NAMALWA (cell line): ENCODE measurements at places on chromosomes 3 and 15.

GRCh38 chr3:7874116-7874515 lies 627.5 kb upstream of the LMCD1 start:
- no peak for DNase-seq

GRCh38 chr15:97654481-97655076 lies 305.9 kb upstream of the ARRDC4 start:
- no peak for DNase-seq

DNA sequence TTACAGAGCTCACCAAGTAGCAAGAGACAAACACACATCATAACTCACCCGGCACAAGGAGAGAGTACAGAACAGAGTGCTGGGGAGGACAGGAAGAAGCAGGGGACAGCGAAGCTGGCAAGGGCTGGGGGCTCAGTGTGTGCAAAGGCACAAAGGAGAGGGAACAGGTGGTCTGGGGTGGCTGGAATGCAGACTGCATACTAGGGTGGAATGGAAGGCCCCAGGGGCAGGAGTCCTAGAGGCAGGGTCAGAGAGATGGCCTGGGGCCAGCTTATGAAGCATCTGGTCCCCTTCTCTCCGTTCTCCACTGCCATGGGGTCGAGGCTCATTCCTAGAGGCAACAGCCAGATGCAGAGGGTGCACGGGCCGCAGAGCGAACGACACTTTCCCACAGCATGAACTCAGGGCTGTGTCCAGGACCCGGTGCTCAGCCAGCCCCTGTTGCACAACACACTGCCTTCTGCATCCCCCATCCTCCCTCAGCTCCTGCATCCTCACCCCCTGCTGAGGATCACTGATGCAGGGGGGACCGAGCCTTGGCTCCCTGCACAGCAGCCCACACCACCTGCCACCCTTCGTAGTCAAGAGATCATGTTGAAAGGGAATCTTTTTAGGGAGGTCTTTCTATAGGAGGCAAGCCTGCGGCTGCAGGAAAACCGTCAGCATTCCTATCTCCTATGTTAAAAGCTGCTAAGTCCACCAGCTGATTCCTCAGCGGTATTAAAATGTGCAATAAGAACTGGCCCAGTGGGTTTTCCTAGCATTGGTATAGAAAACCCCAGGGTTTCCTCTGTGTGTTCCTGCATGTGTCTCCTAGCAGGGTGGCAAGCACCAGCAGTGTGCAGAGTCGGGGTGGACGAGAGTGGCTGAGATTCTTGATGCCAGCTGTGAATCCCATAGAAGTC lies 293.5 kb downstream of the UACA start:
- DNase-seq: no peak

- no peak for DNase-seq
Observed at GRCh38 chr15:68781766-68782588, 38.7 kb downstream of the ANP32A start.

DNA sequence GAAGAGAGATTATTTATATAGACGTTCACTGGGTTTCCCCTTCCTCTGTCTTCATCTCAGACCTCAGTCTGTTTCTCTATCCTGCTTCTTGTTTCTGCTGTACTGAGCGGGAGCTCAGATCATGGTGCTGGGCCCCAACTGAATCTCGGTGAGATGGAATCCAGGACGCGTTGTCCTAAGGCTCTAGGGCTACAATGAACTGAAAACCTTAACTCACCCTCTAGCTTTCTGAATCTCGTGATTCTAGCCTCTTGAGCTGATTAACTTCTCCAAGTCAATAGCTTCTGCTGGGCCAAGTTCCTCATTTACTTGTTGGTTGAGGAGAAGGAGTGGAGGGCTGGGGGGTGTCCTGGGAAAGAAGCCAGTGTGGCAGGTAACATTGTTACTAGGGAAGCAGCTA lies 32.7 kb upstream of the MAP3K13 start:
- no peak for DNase-seq

DNA sequence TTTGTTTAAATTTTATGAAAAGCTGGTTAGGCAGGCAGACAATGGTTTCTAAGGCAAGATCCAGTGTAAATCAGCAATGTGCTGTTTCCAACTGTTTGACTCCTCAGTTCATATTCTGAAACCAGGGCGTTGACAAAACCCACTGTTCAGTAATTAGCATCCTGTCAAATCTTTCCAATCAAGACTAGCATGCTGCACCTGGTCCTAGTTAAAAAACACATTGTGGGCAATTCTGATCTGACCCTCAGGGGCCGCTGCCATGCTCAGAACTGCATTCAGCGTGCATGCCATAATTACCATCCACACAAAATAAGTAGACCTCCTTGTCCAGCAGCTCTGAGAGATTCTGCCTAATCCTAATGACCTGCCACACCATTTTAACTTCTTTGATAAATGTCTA lies 20.9 kb upstream of the RBP1 start:
- DNase-seq: no peak

- no peak for DNase-seq
Observed at GRCh38 chr3:52254608-52255007, 9.0 kb downstream of the PPM1M start.

- DNase-seq: no peak
Observed at GRCh38 chr3:126781889-126782491, 78.0 kb downstream of the CHCHD6 start.

- no peak for DNase-seq
Observed at GRCh38 chr3:194003114-194004057, 132.6 kb upstream of the HES1 start.
